ENCODE measurements at places on chromosomes 6 and 20.
A peak's percentile ranks its signal among the peaks of the same experiment; 100 is the strongest.

- DNase-seq: no peak
Measured at GRCh38 chr6:160253714-160254113, 4.9 kb downstream of the SLC22A2 start.

- no peak for DNase-seq
Measured at GRCh38 chr6:31243508-31243907, 28.4 kb downstream of the HLA-C start.

- DNase-seq: no peak
Measured at GRCh38 chr6:158766621-158767455, 52.3 kb downstream of the EZR start.

GRCh38 chr6:71376830-71377229 is 88.2 kb downstream of the OGFRL1 start:
- no peak for DNase-seq

DNA sequence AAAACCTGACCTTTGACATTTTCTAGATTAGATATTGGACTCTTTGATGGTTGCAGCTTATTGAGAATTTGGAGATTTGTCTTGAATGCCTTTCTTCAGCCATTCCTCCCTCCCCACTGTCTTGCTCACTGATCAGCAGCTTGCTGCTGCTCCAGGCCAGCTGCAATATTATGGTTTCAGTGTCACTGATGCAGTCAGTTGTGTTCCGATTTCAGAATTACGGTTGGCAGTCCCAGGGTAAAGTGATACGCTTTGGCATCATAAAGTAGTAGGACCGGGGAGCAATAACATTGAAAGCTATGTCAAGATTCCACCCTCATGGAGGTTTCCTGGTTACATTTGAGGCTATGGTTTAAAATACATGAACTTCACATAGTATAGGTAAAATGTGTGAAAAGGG is 152.6 kb downstream of the BCKDHB start:
- DNase-seq: no peak

GRCh38 chr6:34538581-34538980 is 17.5 kb downstream of the SPDEF start:
- no peak for DNase-seq

- DNase-seq: no peak
Measured at GRCh38 chr20:50799176-50799889, 4.5 kb downstream of the BCAS4 start.

GRCh38 chr6:107587451-107587850 is 97.5 kb downstream of the SOBP start:
- DNase-seq: no peak

DNA sequence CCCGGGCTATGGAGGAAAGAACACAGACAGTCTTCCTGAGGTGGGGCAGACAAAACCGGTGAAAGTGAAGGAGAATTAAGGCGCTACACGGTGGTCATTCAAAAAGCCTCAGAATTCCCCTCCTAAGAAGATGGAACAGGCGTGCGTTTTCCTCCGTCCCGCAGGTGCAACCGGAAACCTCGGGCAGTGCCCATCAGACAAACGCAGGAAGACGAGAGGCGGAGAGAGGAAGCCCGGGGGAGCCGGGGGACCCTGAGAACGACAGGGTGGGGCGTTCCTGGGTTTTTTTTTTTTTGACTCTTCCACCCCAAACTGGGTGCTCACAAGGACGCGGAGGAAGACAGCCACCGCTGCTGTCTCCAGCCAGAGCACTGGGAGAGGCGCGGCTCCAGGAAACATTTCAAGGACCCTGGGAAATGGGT is 25.4 kb downstream of the TTLL2 start:
- no peak for DNase-seq

DNA sequence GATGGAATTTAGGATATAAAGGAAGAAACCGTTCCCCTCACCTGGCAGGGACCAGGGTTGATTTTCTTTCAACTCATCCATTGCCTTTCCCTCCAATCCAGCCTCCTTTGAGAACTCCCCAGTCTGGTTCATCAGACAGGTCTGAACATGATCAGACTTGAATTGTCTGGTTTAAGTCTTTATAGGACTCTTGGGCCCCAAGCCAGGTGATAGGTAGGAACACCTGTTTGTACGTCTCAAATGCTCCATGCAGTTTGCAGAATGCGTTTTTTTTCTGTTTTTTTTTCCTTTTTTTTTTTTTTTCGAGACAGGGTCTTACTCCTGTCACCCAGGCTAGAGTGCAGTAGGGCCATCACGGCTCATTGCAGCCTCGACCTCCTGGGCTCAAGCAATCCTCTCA is 4.1 kb upstream of the CEP250 start:
- no peak for DNase-seq

GRCh38 chr20:2246069-2246491 is 49.7 kb upstream of the TGM3 start:
- no peak for DNase-seq

GRCh38 chr6:10151144-10151915 is 263.5 kb downstream of the TFAP2A start:
- peak; percentile 59 for DNase-seq

DNA sequence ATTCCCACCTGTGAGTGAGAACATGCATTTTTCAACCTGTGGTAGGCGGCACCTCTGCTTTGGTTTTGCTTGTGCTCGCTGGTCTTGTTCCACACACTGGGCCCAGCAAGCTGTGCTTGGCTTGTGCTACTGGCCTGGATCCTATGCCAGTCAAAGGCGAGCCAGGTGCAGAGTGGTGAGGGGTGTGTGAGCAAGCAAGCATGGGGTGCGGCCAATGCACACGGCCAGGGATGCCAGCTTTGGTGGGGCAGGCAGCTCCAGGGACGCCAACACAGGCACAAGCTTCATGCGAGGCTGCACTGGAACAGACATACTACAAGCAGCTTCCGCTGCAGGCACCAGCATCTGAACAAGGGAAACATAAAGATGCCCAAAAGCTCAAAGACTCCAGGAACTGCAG is 654.9 kb upstream of the EYS start:
- no peak for DNase-seq

DNA sequence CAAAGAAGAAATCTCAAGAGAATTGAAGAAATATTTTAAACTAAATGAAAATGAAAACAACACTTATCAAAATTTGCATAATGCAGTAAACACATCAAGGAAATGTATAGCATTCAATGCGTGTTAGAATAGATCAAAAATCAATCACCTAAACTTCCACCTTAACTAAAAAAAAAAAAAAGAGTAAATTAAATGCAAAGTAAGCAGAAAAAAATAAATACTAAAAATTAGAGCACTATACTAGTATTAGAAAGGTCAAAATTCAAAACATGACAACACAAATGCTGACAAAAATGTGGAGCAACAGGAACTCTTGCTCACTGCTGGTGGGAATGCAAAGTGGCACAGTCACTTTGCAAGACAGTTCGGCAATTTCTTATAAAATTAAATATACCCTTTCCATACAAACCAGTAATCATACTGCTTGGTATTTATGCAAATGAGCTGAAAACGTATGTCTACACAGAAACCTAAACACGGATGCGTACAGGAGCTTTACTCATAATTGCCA is 103.8 kb downstream of the KIF16B start:
- DNase-seq: no peak

- no peak for DNase-seq
Measured at GRCh38 chr20:18929800-18930199, 116.2 kb downstream of the SCP2D1 start.

DNA sequence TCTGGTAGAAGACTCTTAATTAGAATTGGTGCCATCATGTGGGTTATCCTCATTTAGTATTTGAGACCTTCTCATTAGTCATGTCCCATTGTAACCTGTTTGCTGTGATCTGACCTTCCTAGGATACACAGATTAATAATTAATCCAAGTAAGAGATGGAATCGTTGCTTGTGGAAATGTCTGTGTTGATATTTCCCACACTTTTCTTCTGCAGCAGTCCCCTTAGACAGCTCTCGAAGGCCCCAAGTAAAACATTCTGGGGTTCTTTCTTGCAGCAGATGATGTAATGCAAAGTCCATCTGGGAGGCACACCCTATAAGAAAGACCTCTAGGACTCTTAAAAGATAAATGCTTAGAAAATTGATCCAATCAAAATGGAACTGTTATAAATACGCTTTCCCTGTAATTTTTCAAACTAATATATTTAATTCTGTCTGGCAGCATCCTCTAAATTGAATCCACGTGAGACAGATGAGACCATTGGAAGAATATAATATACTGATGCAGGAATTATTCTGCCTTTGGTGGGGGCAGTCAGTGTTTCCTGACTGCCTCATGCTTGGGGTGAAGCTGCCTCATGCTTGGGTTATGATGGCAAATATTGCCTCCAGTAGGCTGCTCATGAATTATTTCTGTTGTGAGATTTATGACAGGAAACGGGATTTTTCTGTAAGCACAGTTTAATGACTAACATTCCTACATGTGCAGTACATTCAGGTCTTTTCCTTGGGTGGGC is 54.5 kb upstream of the ARMC2 start:
- no peak for DNase-seq

GRCh38 chr6:46305833-46306232 is 135.1 kb upstream of the ENPP5 start:
- DNase-seq: no peak

GRCh38 chr20:56005389-56005715 is at the start of gene CBLN4:
Gene CBLN4 (minus strand): TSS chr20:56005519. CDS start chr20:56004171, 1,348 bp downstream.
- DNase-seq: no peak

DNA sequence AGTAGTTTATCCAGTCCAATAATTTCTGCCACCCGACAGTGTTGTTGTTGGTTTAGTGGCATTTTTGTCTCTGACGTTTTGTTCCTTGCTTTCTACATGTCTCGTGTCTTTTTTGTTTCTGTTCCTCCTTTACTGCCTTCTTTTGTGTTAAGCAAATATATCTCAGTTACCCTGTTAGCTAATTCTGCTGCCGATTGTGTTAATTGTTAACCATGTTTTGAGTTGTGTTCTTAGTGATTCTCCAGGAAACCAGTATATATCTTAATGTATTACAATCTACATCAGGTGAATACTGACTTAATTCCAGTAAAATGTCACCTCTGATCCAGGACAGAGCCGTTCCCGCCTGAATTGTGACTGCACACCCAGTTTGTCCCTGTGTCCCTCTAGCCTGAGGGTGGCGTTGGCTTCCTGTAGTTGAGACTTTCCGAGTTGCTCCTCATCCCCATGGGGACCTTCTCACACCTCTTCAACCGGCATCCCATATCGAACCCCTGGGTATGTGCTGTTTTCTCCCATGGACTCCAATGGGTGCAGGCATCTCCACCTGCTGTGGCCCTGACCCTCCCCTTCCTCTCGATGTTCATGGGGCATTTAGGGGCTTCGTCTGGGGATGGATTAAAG is 35.8 kb upstream of the BHLHE23 start:
- no peak for DNase-seq

DNA sequence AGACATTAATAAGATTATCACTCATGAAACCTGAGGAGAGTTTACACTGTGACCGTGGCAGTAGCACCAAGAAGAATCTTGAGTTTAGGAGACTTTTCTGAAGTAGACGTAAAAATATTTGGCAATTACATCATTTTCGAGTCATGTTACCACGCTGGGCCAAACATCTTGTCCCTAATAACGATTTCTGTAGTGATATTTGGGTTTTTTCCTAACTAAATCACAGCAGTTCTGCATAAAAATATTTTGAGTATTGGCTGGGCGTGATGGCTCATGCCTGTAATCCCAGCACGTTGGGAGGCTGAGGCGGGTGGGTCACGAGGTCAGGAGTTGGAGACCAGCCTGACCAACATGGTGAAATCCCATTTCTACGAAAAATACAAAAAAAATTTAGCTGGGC is 262.4 kb downstream of the PHF3 start:
- DNase-seq: peak; percentile 32

DNA sequence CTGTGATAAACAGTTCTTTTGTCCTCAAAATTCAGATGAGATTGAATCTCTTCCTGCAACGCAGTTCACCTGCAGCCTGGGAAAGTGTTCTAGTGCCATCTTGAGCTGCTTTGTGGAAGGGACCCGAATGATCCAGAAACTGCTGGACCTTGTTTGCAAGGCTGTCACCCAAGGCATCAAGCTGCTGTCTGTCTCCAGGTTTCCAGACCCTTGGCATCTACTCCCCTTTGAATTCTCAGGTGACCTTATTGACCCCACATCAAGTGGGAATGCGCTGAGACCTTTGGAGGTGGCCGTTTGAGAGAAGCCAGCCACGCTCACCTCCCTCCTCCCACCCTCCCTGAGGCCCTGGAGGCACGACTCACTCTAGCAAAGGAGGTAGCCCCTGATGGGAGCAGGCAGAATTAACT is 112.5 kb downstream of the EDN3 start:
- no peak for DNase-seq

DNA sequence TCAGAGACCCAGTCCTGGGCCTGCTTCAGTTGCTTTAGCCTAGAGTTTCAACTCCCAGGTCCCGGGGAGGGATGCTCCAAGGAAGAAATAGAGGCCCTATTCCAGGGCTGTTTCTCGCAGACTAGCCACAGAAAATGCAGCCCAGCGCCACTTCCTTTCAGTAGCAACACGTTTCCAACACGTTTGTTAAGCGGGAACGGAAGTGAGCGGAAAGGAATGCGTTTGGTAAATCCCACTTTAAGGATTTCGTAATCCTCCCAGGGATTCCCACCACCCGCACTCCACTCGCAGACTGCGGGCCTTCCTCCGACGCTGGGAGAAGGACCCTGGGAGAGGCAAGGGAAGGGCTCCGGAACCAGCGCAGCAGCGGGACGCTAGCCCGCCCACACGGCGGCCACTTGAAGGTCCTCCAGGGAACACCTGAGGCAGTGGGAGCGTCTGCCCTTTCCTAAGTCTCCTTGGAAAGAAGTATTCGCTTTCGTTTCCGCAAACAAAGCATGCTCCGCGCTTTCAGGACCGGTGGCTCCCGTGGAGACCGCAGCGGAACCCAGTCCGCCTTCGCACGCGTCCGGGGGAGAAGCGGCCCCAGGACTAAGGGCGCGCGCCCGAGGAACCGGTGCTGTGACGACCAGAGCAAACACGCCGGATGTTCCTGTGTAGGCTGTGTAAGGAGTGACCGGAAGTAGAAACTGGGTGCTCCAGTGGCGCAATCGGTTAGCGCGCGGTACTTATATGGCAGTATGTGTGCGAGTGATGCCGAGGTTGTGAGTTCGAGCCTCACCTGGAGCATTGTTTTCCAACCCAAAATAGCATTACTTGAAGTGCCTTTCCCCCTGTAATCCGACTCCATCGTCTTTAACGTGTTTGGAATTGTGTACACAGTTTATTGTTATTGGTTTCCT is 227.6 kb upstream of the PRSS16 start:
- peak; percentile 88 for DNase-seq

- no peak for DNase-seq
Measured at GRCh38 chr6:169646906-169647567, 54.8 kb downstream of the WDR27 start.

DNA sequence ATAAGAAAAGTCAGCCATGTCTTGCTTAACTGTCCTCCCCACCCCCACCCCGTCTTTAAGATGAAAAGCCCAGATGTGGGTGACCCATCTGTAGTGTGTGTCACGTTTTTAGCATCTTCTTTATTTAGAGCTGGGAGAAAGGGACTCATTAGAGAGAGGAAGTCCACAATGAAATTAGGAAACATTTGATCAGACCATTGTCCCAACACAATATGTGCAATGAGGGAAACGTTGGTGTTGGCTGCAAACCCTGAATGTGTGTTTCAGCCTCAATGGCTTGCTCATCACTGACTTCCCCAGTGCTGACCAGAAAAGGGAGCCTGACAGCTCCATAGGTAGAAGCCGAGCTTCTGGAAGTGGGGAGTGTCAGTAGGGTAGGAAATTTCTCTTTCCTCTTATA is 475.7 kb downstream of the CD83 start:
- DNase-seq: no peak

Data from fibroblast of skin of scalp (primary cell).